NCI-H2171 (cell line): ENCODE measurements at places on chromosomes 3 and 15.

DNA sequence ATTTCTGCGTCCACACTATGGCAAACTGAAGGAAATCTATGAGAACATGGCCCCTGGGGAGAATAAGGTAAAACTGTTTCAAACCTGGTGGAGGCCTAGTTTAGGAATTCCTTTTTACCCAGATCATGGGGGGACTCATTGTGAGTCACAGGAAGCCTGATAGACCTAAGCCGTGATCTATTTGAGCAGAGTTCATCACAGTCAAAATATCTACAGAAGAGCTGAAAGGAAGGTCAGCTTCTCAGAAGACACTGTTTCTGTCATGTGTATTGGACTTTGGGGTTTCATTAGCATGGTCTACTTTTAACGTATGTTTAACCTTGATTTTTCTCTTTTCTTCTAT lies 1.3 kb downstream of the PSMD2 start:
- no peak for DNase-seq

DNA sequence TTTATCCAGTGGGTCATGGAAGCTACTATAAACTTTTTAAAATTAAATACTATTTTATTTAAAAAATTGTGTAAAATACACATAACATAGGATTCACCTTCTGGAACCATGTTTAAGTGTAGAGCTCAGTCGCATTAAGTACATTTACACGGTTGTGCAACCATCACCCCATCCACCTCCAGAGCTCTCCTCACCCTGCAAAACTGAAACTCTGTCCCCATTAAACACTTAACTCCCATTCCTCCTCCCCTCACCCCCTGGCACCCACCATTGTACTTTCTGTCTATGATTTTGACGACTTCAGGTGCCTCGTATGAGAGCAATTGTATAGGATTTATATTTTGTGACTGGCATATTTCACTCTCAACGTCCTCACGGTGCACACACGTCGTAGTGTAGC lies 70.7 kb downstream of the APBA2 start:
- DNase-seq: no peak

- DNase-seq: peak; percentile 92
Observed at GRCh38 chr15:60411774-60412425, 14.1 kb upstream of the ANXA2 start.

DNA sequence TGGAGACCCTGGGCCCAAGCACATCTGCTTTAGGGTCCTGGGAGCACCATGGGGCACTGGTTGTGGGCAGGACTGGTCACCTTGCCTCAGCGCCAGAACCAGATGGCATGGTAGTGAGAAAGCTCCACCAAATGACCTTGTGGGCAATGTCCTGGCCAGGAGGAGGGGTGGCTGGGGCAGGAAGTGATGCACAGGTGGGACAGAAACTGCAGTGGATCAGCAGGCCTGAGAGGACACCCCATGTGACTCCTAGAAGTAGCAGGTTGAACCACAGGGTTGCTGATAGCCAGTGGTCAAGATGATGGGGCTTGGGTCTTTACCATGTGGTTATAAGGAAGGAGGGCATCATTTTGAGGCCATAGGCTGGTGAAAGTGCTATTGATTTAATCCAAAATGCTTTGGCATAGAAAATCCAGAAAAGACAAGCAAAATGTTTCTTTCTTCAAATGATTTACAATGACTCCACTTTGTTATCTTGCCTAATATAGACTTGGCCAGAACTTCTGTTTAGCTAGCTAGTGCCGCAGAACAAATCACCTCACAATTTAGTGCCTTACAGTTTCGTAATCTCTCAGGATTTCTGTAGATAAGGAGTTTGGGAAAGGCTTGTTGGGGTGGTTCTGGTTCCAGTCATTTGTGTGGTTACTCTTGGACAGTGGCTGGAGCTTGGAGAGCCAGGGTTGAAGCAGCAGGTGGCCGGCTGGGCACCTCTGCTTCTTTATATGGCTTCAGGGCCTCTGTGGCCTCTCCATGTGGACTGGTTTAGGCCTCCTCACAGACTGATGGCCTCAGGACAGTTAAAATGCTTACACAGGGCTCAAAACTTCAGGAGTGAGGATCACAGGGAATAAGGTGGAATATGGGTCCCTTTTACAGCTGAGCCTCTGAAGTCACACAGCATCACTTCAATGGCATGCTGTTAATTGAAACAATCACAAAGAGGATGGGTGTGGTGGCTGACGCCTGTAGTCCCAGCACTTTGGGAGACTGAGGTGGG lies 27.5 kb downstream of the TMEM158 start:
- DNase-seq: no peak

GRCh38 chr15:90160781-90161727 lies 40.1 kb upstream of the SEMA4B start:
- peak; percentile 52 for DNase-seq

DNA sequence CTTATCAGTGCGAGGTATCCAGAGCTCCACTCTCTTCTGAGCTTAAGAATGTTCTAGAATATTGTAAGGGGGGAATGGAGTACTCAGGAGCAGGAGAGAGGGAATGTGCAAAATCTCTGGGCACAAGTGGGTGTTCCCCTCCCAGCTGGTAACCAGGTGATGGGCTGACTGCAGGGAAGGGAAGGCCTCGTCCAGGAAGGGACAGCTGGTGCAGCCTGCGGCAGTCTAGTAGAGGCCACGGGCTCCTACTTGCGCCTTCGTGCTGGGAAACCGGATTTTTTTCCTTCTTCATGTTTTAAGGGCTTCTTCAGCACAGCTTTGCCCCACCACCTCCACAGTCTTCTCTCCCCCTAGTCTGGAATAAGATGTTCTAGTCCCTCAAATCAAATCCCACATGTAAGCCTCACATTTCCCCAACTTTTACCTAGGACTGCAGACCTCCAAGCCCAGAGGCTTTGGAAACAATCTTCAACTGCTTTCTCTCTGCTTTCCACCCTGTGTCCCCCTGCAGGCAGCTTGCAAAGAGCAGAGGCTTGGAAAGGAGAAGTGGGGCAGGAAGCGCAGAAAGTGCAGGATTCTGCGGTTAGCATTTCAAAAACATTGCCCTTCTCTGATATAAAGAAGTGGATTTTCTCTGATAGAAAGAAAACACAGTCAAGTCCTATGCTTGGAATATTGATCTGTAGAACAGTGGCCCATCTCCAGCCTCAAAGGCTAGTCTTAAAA lies 11.9 kb upstream of the CGNL1 start:
- DNase-seq: no peak

- no peak for DNase-seq
Observed at GRCh38 chr3:12681943-12682390, 18.1 kb upstream of the RAF1 start.
